ENCODE measurements at places on chromosomes 7 and 10. TPM values are rescaled to one million over a fixed set of nuclear protein-coding genes. Genes with fewer than 3 reads are reported as not detected.

DNA sequence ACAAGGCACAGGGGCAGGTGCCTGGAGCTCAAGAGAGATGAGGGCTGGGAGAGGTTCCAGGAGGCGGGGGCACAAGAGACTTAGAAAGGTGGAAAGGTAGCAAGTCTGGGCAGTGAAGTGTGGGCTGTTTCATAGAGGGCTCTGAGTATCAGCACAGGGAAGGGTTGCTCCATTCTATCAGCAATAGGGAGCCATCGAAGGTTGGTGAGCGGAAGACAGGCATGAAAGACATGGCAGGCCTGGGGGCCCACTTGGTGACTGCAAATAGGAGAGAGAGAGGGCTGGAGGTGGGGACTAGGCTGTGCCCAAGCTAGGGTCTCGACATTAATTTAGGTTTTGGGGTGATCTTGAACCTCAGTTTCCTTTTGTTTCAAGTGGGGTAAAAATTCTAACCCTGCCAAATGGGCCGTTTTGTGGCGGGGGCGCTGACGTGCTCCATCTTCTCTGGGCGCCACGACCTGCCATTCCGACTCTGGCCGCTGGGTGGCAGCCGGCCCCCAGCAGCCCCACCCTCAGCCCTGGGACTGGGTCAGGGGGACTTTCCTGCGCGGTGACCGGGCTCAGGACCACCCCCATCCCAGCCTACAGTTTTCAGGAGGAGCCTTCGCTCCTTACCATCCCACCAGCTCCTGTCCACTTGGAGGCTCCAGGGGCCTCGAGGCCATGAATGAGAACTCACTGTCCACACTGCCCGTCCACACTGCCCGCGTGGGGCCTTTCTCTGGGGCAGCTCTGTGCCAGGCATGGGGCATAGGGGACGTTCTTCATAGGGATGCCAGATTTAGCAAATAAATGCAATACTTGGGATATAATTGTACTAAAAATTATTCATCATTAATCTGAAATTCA, 37.2 kb upstream of the PCBD1 start:
- peak; percentile 80 for DNase-seq

DNA sequence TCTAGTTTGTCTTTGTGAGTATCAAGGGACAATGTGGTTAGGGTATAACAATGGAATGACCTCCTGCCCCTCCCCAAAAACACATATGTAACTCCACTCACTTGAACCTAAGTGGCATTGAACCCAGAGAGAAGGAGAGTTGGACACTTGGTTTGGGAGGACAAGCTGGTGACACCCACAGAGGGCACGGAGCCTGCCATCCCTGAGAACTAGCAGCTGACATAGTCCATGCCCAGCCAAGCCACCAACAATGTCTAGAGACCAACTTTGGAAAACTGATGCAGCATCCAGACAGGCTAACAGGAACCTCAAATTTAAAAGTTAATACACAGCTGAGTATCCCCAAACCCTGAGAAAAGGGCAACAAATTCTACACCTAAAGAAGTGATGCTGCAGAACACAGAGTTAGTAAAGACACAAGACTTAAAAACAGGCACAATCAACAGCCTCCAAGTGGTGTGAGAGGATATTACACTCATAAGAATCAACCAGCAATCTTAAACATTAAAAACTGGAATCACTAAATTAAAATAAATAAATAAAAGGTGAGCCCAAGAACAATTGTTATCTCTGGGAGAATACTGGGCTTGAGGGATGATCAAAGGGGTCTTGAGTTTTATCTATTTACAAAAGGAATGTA, 27.2 kb downstream of the NUDCD3 start:
- no peak for DNase-seq

The LEP gene
- total RNA-seq: not detected

- DNase-seq: no peak
Measured at GRCh38 chr10:113612154-113612553, 51.7 kb downstream of the NRAP start.

- no peak for DNase-seq
Measured at GRCh38 chr10:84063440-84063839, 75.9 kb upstream of the GHITM start.

- no peak for DNase-seq
Measured at GRCh38 chr7:113198226-113198625, 79.9 kb upstream of the SMIM30 start.

GRCh38 chr10:34206078-34206934, 608.8 kb downstream of the PARD3 start:
- DNase-seq: no peak

- no peak for DNase-seq
Measured at GRCh38 chr7:132857703-132858102, 224.2 kb downstream of the CHCHD3 start.

The WDFY4 gene
- 26.5 TPM for total RNA-seq

- no peak for DNase-seq
Measured at GRCh38 chr7:98228801-98229200, 17.6 kb downstream of the BHLHA15 start.

The CAMK1D gene
- total RNA-seq: 17.1 TPM

DNA sequence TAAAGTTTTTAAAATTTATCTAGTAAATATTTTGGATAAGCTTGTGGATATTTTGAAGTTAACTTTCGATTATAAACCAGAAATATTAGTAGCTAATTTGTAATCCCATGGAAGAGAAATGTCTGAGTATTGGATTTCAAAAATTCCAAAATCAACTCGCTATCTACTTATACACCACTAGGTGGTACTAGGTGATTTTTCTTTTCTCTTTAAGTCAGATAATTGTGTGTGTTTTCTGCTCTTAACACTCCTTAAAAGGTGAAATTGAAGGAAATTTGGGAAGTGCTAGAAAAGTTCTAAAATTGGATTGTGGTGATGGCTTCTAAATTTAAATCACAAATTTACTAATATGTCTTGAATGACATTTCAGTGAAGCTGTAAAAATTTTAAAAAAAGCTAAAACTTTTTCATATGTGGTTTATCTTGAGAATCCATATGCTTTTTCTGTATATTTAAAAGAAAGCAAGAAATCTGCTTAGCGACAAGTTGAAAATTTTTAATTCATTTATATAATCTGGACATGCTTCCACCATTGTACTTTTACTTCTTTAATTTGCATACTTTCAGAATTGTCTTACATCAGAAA, 90.2 kb downstream of the IPMK start:
- DNase-seq: no peak

Data from upper lobe of right lung (tissue), 1 donor.